ENCODE measurements at places on chromosomes 12 and 14.

DNA sequence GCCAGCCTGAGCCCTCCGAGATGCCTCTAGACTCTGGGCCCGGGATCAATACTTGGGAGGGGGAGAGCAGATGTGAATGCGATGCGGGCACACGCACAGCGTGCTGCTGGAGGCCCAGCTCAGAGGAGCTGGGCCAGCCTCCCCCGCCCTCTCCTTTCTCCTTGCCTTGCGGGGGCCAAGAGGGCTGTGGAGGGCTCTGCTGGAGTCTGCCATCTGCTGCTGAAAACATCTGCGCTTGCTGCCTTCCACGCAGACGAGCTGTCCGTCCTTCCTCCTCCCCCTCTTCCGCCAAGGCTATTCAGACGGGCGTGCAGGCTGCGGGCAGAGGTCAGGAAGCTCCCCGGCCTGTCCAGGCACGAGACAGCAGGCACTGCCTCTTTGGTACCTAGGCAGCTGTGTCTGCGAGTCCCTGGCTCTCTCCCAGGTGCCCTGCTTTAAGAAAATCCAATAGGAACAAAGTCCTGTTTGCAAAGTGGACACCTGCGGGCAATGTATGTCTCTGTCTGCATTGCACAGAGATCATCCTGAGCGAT, 75.2 kb downstream of the SPRING1 start:
- no peak for DNase-seq

DNA sequence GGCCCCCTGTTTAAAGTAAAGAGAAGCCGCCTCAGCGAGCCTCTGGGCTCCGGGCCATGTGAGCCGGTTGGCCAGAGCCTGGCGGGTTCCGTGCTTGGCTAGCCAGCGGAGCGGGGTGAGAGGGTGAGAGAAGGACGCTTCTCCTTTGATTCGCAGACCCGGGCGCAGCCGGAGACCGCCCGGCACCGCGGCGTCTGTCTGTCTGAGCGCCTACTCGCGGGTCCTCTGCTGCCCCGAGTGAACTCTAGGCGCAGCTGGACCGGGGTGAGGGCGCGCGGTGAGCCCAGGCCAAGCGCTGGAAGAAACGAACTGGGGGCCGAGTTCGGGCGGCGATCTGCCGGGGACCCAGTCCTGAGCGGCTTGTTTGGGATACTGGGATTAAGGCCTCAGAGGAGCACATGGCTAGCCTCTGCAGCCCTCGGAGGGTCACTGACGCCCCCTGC, 41.4 kb upstream of the TBX5 start:
- DNase-seq = no peak

- no peak for DNase-seq
Measured at GRCh38 chr12:17438141-17438540, 651.9 kb downstream of the RERGL start.

DNA sequence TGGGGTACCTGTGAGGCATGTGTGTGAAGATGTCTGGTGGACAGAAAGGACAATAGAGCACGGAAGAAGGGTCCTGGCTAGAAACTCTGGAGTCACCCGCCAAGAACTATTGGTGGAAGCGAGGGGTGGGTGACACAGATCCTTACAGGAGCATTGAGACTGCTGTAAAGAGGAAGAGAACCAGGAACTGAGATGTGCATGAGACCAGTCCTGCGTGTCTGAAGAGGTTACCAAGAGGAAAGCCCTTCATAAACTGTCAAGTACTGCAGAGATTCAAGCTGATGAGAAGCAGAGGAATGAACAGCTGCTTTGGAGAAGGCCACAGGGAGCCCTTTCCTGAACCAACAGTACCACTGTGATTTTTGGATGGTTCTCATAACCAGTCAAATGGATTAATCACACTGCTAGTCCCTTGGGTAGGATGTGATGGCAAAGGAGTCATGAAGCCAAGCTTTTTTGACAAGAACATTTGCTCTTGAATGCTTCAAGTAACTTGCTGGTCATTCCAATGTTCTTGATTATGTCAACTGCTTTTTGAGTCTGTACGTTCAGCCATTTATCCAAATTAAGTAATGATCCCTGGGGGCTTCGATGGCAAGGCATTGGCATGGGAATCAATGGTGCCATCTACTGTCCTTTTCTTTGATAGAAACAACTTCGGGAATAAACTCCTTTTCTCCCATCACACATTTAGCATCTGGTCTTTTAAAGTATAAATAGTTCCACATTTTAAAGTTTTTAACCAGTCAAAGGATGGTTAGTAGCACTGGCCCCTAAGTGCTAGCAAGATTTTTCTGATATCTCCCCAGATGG, 42.9 kb downstream of the GPR135 start:
- no peak for DNase-seq

- DNase-seq = no peak
Measured at GRCh38 chr12:131986361-131986760, 36.6 kb downstream of the EP400 start.

DNA sequence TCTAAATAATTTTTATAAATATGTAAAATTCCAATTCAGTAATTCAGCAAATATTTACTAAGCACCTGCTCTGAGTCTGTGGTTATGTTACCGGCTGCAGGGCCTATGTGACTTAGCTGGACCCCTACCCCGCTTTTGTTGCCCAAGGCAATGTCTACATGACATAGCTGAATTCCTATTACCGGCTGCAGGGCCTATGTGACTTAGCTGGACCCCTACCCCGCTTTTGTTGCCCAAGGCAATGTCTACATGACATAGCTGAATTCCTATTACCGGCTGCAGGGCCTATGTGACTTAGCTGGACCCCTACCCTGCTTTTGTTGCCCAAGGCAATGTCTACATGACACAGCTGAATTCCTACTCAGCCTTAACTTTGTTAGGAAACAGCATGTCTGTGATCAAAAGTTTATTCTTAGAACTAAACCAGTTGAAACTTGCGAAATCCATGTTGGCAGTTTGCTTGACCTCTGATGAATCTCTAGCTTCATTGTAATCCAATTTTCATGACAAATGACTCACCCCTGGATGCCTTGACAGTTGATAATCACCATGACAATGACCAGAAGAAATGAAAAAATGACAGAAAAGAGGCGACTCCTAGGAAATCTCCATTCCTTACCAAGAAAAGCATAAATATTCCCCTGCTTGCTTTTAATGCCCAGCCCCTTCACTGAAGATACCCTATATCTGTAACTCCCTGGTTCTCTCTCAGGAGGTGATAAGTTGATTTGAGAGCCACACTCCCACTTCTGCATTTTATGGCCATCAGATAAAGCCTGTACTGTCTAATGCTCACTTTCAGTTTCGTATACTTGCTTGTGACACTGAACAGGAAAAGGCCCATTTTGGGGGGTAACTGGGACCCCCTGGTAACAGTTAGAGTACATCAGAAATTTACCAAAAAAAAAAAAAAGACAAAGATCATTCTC, 148.4 kb upstream of the SYT10 start:
- DNase-seq = no peak
